ENCODE measurements at places on chromosomes 2 and 18.

- no peak for DNase-seq
Observed at GRCh38 chr2:229130522-229130921, 140.6 kb downstream of the PID1 start.

DNA sequence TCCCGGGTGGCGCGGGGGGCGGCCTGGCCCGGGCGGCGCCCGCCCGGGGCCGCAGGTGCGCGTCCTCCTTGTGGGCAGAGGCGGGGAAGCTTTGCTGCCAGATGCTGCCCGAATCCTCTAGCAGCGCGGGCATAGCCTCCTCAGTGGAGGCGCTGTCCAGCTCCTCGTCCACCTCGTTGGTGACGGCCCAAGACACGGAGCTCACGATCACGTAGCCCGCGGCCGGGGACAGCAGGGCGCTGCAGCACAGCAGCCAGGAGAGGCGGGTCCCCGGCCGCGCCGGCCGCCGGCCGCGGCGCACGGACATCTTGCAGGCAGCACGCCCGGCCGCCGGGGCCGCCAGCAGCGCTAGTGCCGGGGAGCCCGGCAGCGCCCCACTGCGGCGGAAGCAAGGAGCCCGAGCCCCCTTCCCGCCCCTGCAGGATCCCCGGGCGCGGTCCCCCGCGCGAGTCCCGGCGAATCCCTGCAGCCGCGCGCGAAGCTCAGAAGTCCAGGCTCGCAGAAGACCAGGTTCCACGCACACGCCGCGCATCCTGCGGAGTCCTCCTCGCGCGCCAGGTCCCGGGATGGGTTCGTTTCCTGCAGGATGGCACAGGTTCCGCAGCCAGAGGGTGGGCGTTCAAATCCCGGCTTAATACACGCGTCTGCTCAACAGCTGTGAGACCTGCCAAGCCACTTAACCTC lies at the start of gene CREG2:
Gene CREG2, minus strand, starts transcription at position 353 of the 684 bp plus-strand sequence. Its CDS starts 46 bp downstream, at position 307.
- no peak for DNase-seq

DNA sequence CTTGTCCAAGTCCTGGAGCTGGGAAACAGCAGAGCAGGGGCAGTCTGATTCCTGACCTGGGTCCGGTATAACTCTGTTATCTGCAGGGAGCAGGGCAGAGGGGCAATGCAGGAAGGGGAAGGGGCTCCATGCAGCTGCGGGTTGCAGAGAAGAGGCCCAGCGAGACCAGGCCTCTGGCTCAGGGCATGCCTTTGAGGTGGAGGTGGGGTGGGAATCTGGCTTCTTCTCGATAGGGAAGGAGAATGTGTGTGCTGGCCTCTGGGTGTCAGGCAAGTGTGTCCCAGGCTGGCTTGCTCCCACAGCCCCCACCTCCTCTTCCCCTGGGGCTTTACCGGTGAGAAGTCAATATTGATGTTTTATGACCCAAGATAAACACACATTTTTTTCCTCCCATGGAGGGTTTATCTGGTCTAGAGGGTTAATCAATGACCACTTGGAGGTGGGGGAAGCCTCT lies 187.1 kb upstream of the HAAO start:
- no peak for DNase-seq

- DNase-seq = no peak
Observed at GRCh38 chr18:76980663-76981395, 151.8 kb downstream of the MBP start.

DNA sequence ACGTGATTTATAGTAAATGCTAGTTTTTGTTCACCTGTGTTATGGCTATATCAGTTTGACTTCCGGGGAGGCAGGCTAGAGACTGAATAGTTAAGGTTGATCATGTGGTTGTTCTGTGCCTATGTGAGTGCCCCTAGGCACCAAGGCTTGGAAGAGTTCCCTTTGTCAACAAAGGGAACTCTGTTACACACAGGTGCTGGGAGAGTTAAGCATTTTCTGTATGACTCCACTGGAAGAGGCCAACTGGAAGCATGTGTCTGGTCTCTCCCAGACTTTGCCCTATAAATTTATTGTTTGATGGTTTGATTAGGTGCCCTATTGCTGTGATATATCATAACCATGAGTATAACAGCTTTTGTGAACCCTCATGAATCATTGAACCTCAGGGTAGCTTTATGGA lies 63.8 kb downstream of the ARL6IP6 start:
- DNase-seq = no peak

Measured in GM18507 (cell line).